ENCODE measurements at places on chromosomes 2 and 18. TPM values are rescaled to one million over a fixed set of nuclear protein-coding genes. Genes with fewer than 3 reads are reported as not detected.

Gene ME2
- total RNA-seq, result 28.2 TPM

Gene FAM124B
- not detected for total RNA-seq

Gene IRS1
- total RNA-seq, result 8.7 TPM

DNA sequence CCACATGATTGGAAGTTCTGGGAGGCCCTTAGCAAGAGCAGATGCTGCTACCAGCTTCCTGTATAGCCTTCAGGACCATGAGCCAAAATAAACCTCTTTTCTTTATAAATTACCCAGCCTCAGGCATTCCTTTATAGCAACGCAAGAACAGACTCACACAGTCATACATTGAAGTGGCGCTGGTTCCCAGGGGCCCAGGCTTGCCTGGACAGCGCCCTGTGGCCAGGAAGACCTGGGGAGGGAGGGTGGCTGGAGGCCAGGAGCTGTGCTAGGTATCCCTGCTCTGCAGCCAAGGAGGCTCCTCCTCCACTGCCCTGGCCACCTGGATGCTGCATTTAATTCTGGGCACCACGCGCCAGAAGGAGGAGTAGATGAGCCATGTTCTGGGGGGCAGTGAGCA, 98.1 kb downstream of the AGAP1 start:
- DNase-seq, result no peak

DNA sequence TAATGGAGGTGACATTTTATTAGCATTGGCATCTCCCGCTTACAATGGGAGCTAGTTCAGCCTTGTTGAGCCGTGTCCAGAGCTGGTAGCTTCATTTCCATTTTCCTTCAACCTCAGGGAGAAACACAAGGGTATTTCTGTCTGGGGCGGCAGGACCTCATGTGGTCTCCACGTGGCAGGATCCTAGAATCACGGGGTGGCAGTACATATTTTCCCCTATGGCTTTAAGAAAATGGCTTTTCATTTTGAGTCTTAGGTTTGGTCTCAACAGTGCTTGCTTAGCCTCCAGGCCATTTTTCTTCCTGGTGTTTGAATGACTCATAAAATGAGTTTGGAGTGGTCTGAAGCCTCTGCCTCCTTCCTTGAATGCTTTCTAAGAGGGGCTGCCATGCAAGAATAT, 20.3 kb downstream of the CABLES1 start:
- no peak for DNase-seq

- no peak for DNase-seq
Measured at GRCh38 chr2:65319072-65319673, 91.5 kb downstream of the ACTR2 start.

- DNase-seq, result peak; percentile 9
Measured at GRCh38 chr2:45190481-45190942, 181.3 kb upstream of the SIX2 start.

- no peak for DNase-seq
Measured at GRCh38 chr2:105321875-105322646, 7.5 kb downstream of the TGFBRAP1 start.

GRCh38 chr18:35164133-35164532, 76.7 kb upstream of the ZNF397 start:
- no peak for DNase-seq

GRCh38 chr2:220040346-220040745, 412.9 kb downstream of the SLC4A3 start:
- DNase-seq, result no peak

- no peak for DNase-seq
Measured at GRCh38 chr2:162071001-162071400, 3.0 kb downstream of the DPP4 start.

All from HepG2 (cell line).